ENCODE measurements at places on chromosomes 16 and 17. TPM values are rescaled to one million over a fixed set of nuclear protein-coding genes. Genes with fewer than 3 reads are reported as not detected.

The KRTAP1-4 gene
- not detected for polyA plus RNA-seq

The IL17C gene
- polyA plus RNA-seq, result 0.17 TPM

The TBX2 gene
- not detected for polyA plus RNA-seq

The KCNJ16 gene
- polyA plus RNA-seq, result 0.07 TPM

The GINS3 gene
- 17.2 TPM for polyA plus RNA-seq

The CHST6 gene
- 0.26 TPM for polyA plus RNA-seq

The SOX9 gene
- not detected for polyA plus RNA-seq

The AIPL1 gene
- not detected for polyA plus RNA-seq

The INO80E gene
- polyA plus RNA-seq, result 42.7 TPM

The ATXN7L3 gene
- 61.3 TPM for polyA plus RNA-seq

All from endothelial cell of umbilical vein (primary cell).